ENCODE measurements at places on chromosomes 16 and 17.

GRCh38 chr17:68518063-68518815 is 6.0 kb downstream of the PRKAR1A start:
- no peak for DNase-seq

- DNase-seq = no peak
These were observed 14.5 kb upstream of the TNRC6C start for GRCh38 chr17:77943971-77944370.

- no peak for DNase-seq
These were observed 218.5 kb downstream of the SEC14L1 start for GRCh38 chr17:77359236-77359635.

DNA sequence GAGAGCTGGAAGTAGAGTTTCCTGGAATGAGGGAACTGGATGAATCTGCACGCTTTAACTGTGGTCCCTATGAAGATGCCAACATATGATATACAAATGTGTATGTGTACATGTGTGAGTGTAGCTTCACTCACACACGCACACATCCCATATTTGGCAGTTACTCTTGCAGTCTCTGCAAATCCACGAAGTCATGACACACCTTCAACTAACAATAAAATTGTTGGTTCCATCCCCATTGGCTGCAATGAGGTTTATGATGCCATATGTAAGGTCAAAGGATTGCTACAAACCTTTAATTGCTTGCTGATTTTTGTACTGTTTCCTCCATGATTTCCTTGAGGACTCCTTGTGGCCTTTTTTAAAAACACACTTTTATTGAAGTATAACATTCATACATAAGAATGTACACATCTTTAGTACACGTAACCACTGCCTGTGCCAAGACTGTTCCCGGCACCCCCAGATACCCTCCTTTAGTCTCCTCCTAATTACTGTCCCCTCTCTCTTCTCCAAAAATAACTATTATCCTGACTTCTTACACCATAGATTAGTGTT is 22.0 kb downstream of the MYO1D start:
- no peak for DNase-seq

GRCh38 chr16:22330326-22330725 is 33.1 kb downstream of the POLR3E start:
- DNase-seq = no peak

GRCh38 chr16:78485188-78485916 is 385.9 kb downstream of the WWOX start:
- DNase-seq = no peak

DNA sequence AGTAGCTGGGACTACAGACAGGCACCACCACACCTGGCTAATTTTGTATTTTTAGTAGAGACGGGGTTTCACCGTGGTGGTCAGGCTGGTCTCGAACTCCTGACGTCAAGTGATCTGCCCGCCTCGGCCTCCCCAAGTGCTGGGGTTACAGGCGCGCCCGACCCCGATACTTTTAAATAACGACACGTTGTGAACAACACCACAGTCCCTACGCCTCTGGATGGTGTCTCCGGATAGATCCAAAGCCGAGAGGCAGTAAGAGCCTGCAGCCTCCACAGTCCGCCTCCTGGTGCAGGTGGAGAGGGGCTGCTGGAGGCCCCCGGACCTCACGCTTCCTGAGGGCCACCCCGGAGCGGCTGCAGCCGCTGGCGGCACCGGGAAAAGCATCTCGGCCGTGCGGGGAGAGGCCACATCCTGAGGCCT is 741 bp upstream of the TLCD3A start:
- DNase-seq = no peak

DNA sequence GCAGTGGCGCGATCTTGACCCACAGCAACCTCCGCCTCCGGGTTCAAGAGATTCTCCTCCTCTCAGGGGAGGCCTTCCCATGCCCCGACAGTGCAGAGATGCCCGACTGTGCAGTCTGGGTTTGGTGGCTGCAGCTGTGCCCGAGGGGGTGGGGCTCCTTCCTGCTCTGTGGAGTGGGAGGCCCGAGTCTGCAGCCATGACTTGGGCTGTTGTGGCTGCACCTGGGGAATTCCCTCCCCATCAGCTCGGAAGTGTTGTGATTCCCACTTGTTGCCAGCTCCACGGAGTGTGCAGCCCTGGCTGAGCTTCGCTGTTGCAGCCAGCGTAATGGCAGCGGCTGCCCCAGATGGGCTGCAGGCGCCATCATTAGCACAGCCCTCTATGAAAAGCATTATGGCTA is 66.4 kb upstream of the SMIM36 start:
- DNase-seq = peak; percentile 51

DNA sequence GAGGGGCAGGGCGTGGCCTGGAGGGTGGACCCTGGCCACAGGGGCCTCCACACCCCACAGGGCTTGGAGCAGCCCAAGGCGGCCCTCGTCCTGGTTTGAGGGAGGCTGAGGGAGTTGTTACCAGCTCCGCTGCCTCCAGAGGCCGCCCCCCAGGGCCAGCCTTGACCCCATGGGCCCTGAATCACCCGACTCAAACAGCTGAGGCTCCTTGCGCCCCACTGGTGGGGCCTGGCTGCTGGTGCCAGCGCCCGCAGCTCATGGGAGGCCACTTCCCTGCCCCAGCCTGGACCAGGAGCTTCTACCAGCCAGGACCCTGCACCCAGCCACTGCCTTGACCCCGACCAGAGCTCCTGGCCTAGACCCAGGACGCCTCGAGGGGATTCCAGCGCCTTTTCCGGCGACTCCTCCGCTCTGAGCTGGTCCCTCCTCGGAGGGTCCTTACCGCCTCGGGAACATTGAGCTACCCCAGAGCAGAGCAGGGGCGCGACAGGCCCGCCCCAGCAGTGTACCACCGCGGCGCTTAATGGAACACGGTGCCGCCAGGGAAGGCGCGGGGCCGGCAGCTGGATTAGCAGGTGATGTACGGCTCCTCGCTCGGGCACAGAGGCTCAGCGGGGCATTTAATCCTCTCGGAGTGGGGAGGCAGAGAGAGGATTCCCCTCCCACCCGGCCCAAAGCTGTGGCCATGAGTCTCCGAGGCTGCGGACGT is 37.2 kb downstream of the GSE1 start:
- no peak for DNase-seq

DNA sequence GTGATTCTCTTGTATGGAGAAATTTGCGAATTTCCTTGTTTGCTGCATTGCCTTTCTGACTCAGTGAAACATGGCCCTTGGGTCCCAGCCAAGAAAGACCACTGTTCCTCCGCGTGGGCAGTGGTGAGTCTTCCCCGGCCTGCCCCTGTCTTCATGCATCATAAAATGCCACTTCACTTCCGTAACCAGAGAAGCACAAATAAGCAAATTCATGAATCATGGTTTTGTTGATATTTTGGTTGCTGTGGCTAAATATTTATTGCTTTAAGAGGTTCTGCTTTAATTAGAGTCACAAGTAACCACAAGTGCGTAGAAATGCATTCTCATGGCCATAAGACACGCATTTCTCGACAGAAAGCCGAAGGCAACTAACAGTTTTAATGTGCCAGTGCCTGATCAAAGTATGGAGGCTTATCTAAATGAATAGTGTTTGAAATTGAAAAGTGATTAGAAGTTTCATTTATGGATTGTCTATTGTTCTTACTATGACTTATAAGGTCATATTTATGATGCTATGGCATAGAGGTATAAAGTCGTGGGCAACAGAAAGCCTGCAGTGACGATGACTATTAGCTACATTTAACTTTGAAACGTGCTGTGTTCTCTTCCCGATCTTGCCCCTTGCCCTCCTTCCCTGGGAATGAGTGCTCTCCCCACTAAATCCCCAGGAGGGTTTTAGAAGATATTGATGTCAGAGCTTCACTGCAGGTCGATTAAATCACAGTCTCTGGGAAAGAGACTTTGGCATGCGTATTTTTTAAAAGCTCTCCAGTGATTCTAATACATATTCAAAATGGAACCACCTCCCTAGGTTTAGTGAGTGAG is 76.0 kb downstream of the WIPI1 start:
- peak; percentile 51 for DNase-seq

- DNase-seq = no peak
These were observed 672.8 kb downstream of the MAF start for GRCh38 chr16:78927766-78928165.

GRCh38 chr16:85484347-85485300 is 128.5 kb upstream of the GSE1 start:
- no peak for DNase-seq

- DNase-seq = no peak
These were observed 15.6 kb downstream of the MOSMO start for GRCh38 chr16:22023505-22023904.

DNA sequence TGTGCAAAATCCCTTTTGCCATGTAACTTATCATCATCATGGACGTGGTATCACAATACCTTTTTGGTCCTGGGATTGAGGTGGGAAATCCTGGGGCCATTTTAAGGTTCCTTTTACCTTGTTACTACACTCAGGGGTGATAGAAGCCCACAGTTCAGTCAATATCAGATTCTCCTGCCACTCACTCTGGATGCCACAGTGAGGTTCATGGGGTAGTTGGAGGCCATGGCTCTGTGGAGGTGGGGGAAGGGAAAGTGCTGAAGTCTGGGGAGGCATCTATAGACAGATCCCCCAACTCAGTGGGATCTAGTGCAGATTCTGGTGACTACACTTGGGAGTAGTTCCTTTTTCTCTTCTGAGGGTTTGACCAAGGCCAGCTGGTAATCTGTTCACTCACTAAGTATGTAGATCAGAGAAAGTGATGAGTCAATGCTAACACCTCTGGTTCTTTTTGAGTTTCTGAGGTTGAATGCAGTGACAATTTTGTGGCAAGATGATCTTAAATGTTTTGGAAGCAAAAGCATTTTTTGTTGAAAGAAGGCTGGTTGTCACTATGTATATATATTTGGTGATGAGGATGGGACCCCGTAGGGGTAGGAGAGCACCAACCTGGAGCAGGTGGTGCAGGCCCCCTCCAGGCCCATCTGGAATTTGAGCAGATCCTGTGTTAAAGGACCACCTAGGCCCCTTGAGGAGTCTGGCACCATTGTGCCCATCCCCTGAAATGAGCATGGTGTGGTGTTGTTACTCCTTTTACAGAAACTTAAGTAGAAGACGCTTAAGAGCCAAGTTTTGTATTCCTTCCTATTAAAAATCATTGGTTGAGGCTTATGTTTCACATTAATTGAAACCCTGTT is 18.8 kb upstream of the IRF8 start:
- no peak for DNase-seq

GRCh38 chr17:32174889-32175288 is 32.6 kb downstream of the RHOT1 start:
- no peak for DNase-seq

GRCh38 chr16:89009343-89010209 is 32.6 kb upstream of the CBFA2T3 start:
- DNase-seq = peak; percentile 17

DNA sequence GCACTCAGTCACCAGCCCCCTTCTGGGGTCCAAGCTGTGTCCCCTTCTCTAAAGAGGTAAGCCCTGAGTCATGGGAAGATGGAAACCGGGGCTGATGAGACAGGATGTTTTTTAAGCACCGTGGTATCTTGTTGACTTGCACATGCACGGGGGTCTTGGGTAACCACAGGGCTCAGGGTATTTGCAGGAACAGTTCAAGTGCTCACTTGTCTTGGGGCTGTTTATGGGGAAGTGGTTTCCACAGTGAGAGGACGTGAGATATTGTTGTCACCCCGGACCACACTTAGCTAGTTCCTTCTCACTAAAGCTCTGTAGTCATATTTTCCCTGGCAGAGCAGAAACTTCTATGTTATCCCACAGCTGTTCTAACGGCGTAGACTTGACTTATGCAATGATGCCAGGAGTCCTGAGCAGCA is 7.7 kb downstream of the CCL3L1 start:
- DNase-seq = peak; percentile 31

- no peak for DNase-seq
These were observed 29.2 kb downstream of the TRPV3 start for GRCh38 chr17:3528403-3528851.

DNA sequence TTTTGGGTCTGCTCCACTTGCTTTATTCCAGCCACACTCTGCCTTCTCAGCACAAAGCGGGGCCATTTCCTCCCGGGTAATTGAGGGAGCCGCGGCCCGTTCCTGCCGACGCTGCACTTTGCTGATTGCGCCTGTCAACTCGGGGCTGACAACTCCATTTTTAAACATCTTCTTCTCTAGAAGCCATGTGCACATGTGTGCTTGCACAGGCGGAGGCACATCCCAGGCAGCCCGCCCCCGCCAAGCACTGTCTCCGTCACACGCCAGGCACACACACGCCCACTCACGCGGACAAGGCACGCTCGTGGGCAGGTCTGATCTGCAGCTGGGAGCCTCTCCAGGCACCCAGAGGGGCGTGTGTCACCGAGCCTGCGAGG is 63.2 kb downstream of the ENGASE start:
- no peak for DNase-seq

DNA sequence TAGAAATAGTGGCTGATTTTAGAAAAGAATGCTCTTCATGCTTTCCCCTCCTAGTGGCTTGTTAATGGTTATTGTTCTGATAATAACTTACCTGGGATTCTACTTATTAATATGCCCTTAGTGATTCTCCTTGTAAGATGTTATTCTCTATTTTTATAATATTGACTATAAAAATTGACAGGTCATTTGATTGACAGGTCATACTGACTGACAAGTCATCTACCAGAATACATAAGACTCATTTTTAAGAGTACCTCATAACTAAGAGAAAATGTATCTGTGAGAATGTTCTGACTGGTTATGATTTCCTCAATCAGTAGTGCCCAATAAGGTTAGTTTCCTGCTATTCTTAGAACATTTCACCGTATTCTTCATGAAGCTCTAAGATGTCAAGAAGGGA is 8.6 kb upstream of the COX10 start:
- DNase-seq = no peak

DNA sequence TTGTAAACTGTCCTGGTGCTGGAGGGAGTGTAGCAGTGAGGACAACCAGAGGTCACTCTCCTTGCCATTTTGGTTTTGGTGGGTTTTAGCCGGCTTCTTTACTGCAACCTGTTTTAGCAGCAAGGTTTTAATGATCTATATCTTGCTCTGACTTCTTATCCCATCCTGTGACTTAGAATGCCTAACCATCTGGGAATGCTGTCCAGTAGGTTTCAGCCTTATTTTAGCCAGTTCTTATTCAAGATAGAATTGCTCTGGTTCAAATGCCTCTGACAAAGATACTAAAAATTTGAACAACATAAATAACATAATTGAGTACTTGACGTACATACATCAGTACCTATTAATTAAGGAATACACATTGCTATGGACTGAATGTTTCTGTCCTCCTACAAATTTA is 93.3 kb upstream of the TOM1L1 start:
- DNase-seq = no peak

DNA sequence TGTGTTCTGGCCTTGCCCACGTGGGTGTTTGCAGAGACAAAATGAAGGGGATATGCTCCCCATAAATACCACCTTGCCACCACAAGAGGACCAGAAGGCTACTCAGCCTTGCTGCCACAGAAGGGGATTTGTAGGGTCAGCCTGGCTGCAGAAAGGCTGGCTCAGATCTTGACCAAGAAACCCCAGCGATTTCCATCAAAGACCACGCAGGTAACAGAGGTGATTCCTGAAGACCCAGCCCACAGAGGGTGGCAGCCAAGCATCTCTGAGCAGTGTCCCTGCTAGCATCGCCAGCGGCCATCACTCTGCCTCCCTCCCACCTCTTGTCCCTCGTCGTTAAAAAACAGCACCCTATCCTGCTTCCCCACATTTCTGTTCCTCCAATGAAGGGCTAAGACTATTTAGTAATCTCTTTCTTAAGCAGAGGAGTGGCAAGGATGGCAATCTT is 54.9 kb downstream of the BEAN1 start:
- no peak for DNase-seq

Data from activated naive CD4-positive, alpha-beta T cell treated with Interleukin-2 at 50 U/mL for 16 hours (primary cell).